ENCODE measurements at places on chromosomes 11 and 22.

GRCh38 chr11:47327025-47327424, 25.5 kb downstream of the MYBPC3 start:
- DNase-seq = no peak

GRCh38 chr22:32613773-32614392, 139.3 kb downstream of the FBXO7 start:
- DNase-seq = no peak

DNA sequence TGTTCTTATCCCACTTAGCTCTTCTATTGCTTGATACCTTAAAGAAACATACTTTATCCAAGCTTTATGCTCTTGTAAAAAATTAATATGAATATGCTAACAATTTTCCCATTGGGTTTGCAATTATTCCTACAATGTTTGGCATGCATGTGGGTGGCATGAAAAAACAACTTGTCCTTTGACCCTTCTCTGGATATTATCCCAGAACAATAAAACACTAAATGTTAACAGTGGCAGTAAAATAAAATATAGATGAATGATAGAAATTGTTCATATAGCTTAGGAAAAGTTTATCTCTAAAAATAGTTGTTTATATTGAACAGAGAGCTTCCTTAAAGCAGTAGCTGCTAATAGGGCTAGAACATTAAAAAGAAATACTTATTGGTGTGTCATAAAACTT, 860.5 kb upstream of the LRRC4C start:
- DNase-seq = no peak

DNA sequence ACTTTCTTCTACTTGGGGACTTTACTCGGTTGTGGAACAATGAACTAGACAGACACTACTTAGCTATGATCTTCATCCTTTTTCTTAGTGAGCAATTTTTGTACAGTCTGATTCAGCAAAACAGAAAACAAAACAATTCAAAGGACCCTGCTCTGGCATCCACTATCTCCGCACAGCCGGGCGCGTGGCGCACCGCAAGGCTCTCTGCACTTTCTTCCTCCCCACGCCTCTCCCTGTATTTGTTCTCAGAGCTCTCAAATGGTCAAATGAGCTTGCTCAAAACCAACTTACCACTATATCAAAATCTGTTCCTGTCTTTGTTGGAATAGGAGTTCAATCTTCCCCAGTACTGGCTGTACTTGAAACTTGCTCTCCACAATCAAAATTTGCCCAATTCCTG, 7.4 kb downstream of the EEF1G start:
- DNase-seq = no peak

DNA sequence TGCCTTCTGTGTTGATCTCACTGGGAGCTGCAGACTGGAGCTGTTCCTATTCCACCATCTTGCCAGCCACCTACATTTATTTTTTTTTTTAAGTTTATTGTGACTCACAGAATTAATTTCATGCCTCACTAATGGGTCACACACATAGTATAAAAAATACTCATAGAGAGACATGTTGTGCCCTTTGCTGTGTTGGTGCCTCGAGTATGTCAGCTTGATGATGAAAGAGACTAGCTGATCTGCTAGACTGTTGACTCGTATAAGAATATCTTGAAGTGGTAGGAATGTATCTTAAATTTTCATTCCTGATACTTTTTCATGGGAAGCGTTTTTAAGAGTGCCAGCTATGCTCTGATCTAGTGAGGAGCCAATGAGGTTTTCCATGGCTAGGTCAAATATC, 28.6 kb upstream of the AMPD3 start:
- no peak for DNase-seq

GRCh38 chr11:65096926-65097325, 912 bp downstream of the VPS51 start:
- no peak for DNase-seq

GRCh38 chr22:40326905-40327735, 19.2 kb upstream of the ADSL start:
- DNase-seq = no peak

GRCh38 chr11:71309611-71310010, 57.2 kb upstream of the SHANK2 start:
- DNase-seq = no peak

- no peak for DNase-seq
Measured at GRCh38 chr11:12539572-12539971, 134.6 kb upstream of the TEAD1 start.

DNA sequence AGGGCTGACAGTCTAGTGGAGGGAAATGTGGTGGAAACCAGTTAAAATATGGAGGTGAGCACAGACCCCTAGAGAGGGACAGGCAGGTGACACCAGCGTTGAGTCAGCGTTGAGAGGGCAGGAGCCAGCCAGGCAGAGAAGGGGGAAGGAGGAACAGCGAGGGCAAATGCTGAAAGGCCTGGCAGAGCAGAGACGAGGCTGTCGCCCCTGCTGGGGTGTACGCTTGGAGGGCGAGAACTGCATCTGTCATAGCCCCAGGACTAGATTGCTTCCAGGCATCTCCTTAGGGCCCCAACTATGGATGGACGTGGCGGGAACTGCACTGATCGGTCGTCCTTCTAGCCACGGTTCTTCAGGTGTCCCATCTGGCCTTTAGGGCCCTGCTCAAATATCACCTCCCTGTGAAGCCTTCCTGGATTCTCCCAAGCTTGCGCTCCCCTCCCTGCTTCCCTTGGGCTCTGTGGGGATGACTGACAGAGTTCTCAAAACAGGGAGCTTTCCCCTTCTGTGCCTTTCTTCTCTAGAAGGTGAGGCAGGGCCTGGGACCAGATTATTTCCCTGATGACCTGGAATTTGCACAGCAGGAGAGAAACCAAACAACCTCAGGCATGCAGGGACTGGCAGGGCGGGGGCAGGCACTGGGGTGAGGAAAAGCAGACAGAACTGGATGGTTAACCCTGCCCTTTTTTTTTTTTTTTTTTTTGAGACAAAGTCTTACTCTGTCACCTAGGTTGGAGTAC, 11.1 kb downstream of the SYNGR1 start:
- DNase-seq = no peak

GRCh38 chr11:10272132-10272531, 21.9 kb downstream of the SBF2 start:
- DNase-seq = no peak

DNA sequence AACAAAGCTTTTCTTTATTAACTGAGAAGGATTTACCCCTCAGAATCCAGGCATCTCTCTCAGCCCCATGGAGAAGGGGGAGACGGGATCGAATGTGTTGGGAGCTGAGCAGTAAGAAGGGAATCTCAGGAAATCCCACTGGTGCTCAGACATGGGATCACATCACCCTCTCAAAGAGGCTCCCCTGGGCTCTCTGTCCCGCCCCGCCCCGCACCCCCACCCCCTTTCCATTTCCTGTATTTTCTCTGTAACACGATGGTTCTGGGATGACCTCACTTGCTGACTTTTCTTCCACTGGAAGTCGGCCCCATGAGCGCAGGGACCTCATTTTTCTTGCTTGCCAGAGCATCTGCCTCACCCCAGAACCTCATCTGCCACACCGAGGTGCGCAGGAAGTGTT, 100.0 kb downstream of the RPS6KA4 start:
- no peak for DNase-seq

GRCh38 chr22:49514641-49515040, 313.0 kb downstream of the BRD1 start:
- no peak for DNase-seq

DNA sequence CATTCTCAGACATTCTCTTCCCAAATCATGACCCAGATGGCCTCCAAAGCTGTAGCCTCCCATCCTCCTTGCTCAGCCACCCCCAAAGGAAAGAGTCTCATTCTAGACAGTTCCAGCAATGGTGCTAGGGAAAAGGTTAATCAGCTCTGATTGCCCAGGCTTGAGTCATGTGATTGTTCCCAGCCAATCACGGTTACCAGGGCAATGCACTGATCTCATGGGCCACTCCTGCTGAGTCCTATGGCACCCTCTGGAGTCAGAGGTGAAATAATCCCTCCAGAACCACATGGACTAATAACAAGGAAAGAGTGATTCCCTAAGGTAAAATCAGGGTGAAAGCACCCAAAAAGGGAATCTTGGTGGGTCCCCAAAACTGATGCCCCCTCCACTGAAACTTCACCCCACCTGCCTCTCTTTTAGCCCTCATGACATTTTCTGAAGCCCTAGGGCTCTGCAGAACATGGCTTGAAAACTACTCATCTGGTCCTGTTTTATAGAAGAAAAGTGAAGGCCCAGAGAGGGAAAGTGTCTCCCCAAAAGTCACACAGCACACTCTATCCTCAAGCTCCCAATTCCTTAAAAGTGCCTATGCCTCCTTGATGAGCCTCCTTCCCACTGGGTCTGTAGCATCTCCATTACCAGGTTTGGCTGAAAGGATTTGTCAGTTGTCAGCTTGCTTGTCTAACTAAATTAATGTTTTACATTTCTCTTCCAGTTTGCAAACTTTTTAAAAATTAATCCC, 203.7 kb downstream of the MN1 start:
- no peak for DNase-seq

DNA sequence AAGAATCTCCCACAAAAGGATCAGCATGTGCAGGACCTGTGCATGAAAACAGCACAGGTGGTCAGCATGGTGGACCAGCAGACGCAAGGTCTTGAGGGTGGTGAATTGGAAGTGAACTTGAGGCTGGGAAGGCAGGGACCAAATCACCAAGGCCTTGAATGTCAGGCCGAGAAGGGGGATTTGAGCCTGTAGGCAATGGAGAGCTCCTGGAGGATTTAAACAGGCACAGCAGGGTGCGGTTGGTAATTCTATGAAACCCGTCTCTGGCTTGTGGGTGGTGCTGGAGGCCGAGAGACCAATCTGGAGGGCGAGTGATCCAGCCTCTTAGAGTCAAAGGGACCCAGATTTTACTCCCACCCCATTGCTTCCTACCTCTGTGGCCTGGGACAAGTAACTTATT, 2.4 kb downstream of the TSKU start:
- no peak for DNase-seq

- no peak for DNase-seq
Measured at GRCh38 chr11:27216270-27217149, 146.5 kb downstream of the CCDC34 start.

DNA sequence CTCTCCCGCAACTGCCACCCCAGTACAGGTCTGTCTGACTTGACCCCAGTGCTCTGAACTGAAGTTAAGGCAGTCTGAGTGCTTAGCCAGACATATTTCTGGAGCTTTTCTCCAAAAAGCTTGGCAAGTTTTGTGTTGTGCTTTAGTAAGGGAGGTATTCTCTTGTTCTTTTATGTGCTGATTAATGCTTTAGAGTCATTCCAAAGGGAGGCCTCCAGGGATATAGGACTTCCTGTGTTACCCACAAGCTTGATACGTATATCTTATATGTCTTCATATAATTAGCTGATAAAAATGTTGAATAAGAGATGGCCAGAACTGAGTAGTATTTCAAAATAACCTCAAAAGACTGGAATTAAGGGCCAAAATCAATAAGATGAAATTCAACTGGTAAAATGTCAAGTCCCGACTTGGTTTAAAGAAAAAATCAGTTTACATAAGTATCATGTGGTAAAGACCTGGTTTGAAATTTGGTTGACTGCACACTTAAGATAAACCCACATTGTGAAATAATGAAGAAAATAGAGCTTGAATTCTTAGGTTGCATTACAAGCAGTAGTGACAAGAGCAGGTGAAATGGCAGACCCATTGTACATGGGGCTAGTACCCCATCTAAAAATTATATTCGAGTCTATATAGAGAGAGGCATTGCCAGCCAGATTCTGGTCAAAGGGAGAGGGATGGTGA, 226.9 kb downstream of the SNX19 start:
- DNase-seq = no peak

GRCh38 chr11:64077607-64078006, 41.9 kb downstream of the FLRT1 start:
- DNase-seq = no peak

GRCh38 chr22:17496841-17497240, 66.5 kb upstream of the SLC25A18 start:
- no peak for DNase-seq

- DNase-seq = no peak
Measured at GRCh38 chr11:27085605-27086004, 45.0 kb downstream of the BBOX1 start.

GRCh38 chr22:42156598-42156997, 26.0 kb upstream of the CYP2D6 start:
- DNase-seq = no peak

DNA sequence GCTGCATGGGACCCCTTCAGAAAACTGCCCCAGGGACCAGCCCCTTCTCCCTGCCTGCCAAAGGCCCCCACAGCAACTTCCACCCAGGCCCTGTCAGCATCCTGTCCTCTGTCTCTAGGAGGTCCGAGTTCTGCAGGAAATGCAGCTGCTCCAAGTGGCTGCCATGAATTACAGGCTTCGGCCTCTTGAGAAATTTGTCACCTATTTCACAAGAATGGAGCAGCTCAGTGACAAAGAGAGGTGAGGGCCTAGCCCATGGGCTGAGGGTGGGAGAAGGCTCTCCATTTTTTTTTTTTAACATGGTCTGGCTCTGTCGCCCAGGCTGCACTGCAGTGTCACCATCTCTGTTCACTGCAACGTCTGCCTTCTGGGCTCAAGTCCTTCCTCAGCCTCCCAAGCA, 7.3 kb downstream of the RGL4 start:
- DNase-seq = no peak

GRCh38 chr11:47062736-47063135, 113.9 kb downstream of the ARFGAP2 start:
- no peak for DNase-seq

DNA sequence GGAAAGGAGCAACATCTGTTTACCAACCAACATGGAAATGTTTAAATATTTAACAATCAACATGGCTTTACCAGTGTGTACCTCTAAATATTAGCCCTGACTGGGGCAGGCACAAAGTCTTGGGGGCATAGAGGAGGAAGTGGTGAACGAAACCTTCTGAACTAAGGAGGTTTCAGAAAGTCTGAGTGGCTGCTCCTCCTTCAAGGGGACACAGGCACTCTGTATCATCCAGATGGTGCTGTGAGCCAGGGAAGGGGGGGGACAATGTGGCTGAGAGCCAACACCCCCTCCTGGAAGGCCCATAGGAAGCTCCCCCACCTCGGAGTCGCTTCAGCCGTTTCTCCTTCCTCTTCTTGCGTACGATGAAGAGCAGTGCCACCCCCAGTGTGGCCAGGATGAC, 107.7 kb downstream of the CEP164 start:
- DNase-seq = no peak

DNA sequence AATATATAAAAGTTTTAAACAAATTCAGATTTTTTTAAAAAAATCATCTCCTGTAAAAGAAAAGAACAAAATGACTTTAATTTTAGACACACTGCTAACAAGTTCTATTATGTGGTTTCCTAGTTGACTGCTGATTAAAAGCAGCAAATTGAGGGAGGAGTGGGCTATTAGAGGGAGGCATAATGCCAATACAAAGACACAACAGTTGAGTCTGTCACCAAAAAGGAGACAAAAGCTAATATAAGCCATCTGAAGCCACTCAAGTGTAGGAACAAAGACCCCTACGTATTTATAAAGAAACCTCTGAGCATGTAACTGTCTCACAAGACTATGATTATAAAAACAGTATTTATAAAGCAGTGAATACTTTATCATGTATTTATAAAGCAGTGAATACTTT, 28.6 kb downstream of the TMEM123 start:
- no peak for DNase-seq

DNA sequence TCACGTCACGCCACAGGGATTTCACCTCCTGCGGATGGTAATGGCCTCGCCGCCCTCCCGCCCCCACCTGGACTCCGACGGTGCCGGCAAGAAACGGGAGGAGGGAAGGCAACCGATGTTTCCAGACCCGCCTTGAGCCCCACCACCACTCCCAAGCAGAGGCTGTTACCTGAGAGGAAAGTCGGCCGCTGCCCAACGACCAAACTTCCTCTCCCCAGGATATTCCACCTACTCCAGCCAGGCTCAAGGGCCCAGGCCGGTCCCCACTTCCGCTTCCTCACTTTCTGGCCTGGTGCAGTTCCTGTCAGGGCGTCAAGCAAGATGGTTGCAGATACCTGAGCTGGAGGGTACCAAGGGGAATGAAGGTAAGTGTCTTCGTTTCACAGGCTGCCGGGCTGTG, at the start of gene ENTHD1:
Gene ENTHD1 (minus strand): TSS at position 235 of the 400 bp plus-strand sequence. CDS start 6,012 bp downstream, outside the sequence.
- DNase-seq = no peak
